Jurkat, Clone E6-1 (cell line): ENCODE measurements at places on chromosomes 11 and 22.

GRCh38 chr11:68146704-68147474 lies 25.7 kb upstream of the CHKA start:
- no peak for DNase-seq

DNA sequence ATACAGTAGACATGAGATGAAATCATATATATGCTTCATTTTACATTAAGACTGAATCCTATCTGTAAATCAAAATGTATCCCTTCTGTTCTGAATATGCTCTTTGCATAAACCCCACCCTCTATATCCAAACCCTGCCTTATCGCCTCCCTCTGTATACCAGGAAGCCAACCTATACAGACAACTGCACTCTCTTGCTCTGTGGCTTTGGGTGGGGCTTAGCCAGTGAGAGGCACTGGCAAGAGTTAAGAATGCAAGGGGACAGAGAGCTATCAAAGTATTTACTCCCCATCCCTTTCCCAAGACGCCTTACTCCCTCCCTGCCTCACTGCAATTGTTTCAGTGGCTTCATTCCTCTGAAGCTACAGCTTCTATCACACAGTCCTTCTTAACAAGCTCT lies 309.8 kb downstream of the TTC28 start:
- DNase-seq: peak; percentile 68

DNA sequence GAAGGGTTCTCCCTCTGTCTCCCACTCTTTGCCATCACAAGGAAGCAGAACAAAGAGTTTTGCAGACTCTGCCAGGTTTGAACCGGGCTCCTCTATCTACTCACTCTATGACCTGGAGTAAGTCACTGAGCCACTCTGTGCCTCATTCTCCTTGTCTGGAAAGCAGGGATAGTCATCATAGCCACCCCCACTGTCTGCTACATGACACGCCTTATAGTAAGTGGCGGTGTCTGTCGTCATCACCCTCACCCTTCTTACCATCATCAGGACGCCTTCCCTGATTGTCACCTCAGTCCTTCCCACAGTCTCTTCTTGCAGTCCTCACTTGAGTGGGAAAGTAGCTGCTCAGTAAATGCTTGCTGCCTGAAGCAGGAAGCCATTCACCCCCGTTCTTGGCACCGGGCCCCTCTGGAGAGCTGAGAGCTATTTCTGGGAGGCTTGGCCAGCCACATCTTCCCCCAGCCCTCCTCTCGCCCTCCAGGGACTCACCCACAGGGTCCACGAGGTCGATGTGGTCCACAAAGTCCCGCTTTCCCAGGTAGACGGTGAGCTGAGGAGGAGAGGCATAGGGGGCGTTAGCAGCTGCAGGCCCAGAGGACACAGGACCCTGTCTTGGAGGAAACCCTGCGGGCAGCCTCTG lies 46.4 kb downstream of the TPBGL start:
- no peak for DNase-seq

GRCh38 chr22:44623771-44624510 lies 78.1 kb upstream of the PRR5 start:
- DNase-seq: no peak

DNA sequence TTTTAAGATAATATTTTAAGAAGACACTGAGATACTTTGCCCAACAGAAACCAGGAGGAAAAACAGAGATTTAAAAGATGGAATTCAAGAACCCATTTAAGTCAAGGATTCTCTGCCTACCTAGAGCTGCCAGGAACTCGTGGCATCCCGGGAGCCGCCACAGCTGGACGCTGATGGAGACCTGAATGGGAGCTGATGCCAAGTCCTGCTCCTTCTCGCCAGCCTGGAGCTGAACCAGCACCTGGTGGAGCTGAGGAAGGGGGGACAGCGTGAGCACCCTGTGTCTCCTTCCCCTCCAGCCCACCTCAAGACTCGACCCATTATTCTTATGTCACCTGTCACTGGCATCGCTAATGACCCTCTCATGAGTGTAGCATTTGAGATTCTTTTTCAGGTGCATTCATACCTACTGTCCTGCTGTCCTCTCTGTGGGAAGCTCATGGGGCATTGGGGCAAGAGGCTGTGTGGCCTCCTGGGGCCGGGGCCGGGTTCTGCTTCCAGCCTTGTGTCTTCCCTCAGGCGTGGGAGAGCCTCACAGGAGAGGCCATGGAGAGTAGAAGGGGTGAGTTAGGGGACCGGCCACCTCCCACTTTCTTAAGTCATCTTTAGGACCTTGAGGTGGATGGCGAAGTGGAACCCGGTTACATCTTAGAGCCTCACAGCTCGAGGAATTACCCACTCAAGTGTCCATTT lies 70.8 kb upstream of the PITPNB start:
- no peak for DNase-seq

- DNase-seq: no peak
Observed at GRCh38 chr22:31637891-31638618, 24.0 kb downstream of the PISD start.

DNA sequence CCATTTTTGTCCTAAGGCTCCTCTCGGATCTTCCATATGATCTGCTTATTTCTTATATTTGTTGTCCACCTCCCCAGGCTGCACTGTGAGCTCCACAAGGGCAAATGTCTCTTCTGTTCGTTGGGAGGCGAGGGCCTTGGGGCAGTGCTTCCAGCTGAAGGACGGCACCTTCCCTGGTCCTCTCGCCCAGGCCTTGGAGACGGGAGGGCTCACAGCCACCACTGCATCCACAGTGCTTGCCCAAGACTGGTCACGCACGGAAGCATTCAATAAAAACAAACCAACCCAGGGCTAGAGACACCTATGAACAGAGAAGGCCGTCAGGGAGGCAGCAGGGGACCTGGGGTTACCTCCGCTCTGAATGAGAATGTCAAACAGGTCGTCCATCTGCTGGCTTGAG lies 46.2 kb downstream of the SGSM3 start:
- no peak for DNase-seq

DNA sequence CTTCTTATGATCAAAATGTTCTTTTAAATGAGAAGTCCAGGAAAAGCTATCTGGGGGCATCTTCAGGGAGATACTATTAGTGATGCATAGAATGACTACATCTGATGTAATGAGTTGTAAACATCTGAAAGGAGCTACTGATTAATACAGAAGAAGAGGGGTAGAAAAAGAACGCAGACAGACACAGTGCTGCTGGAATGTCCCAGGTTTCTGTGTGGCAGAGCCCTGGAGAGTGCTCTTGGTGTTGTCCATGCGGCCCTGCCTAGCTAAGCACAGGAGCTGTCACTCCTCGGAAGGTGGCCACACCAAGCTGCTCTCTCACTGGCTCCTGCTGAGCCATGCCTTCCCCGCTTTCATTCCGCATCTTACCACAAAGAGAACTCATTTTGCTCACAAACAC lies 768.8 kb downstream of the OPCML start:
- no peak for DNase-seq

GRCh38 chr11:4560467-4560866 lies 15.5 kb downstream of the OR52M1 start:
- no peak for DNase-seq

DNA sequence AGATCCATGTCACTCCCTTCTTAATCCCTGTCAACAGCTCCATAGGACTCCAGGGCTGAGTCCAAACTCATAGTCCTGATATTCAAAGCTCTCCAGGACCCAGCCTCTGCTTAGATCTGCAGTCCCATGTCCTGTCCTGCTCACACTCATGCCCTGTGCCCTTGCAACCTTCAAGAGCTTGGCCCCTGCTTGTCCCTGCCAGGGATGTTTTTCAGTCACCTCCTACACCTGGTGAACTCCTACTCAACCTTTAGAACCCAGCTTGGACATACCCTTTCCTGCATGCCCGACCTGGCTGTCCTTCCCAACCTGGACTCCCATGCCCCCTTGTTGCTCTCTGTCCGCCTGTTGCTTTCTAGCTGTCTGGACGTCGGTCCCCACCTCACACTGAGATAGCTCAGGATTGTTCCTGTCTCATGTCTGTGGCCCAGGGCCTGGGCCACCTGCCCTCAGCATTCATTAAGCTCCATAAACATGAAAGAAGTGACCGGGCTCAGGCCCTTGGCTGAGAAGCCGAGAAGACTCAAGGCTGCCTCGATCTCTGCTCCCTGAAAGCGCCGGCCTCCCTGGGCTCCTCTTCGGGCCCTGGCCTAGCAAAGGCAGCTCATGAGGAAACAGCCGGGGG lies 48.8 kb upstream of the RTL6 start:
- no peak for DNase-seq

GRCh38 chr11:6666302-6667183 lies 10.9 kb upstream of the DCHS1 start:
- DNase-seq: no peak

- DNase-seq: no peak
Observed at GRCh38 chr11:61917334-61918109, at the start of gene RAB3IL1. RAB3IL1 (minus strand) TSS chr11:61917566; CDS start chr11:61917367, 199 bp downstream.

DNA sequence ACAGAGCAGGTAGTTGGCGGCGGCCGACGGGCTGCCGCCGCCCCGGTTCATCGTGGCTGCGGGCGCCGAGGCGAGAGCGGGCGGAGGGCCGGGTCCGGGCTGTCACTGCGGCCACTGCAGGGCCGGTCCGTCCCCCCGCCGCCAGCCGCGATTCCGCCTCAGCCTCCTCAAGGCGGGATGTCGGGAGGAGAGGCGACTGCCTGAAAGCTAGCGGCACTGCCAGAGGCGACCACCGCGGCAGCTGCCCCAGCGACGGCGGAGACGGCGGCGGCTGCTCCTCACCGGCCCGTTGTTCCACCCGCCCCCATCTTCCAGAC lies 234 bp downstream of the SESN3 start:
- no peak for DNase-seq

- no peak for DNase-seq
Observed at GRCh38 chr22:22744412-22745224, 100.2 kb downstream of the GGTLC2 start.

DNA sequence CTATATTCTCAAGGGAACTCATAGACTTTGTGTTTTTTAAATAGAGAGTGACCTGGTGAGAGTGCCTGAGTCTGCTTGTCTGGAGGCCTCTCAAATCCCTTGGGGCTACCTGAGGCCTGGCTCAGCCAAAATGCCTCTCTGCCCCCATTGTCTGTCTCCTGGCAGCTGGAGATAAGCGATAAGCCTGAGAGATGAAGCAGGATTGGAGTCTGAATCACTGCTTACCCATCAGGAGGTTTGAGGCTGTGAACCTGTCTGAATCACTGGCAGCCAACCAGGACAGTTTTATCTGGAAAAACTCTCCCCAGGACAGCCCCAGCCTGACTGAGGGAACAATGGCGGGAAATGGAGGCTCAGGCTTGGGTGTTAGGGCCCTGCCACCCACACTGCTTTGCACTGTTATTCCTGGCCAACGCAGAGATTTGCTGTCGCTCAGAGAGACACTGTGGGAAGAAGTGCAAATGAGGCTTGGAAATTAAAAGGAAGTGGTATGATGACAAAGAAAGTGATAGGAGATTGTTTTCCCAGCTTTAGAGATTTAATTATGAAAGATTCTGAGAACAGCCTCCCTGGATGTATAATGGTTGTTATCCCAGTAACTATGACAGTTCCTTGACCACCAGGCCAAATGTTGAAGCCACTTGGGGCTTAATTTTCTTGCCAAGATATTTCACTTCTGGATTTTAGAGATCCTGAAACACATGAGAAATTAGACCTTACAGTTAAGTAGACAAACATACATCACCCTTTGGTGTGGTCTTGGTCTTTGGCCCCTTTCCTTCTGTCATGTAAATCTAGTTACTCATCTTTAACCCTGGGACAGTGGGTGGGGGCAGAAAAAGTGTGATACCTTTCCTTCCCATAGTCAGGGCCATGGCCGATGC lies 102.1 kb downstream of the RASSF10 start:
- DNase-seq: no peak

DNA sequence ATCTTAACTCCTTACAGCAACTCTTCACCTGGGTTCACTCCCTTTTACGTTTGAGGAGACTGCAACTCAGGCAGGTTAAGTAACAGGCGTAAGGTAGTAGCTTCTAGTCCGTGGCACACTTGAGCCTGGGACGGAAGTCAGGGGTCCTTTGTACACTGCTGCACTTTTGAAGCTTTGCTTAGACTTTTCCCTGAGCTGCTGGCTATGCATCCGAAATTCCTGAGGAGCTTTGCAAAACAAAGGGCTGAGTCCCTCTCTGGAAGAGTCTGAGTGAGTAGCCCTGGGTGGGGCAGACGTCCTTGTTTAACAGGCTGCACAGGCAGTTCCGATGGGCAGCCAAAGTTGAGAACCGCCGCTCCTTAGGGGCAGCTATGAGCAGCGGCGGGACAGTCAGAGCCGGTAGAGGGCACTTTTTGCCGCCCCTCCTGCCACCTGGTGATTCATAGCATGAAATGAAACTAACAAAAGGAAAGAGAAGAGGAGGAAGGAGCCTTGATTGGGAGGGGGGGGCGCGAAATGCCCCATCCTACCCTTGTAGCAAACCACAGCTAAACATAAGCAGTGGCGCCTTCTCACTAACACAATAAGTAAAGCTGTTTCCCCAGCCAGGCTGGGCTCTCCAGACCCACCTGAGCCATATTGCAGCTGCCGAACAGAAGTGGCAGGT lies 1.4 kb downstream of the TMEM109 start:
- DNase-seq: peak; percentile 58

DNA sequence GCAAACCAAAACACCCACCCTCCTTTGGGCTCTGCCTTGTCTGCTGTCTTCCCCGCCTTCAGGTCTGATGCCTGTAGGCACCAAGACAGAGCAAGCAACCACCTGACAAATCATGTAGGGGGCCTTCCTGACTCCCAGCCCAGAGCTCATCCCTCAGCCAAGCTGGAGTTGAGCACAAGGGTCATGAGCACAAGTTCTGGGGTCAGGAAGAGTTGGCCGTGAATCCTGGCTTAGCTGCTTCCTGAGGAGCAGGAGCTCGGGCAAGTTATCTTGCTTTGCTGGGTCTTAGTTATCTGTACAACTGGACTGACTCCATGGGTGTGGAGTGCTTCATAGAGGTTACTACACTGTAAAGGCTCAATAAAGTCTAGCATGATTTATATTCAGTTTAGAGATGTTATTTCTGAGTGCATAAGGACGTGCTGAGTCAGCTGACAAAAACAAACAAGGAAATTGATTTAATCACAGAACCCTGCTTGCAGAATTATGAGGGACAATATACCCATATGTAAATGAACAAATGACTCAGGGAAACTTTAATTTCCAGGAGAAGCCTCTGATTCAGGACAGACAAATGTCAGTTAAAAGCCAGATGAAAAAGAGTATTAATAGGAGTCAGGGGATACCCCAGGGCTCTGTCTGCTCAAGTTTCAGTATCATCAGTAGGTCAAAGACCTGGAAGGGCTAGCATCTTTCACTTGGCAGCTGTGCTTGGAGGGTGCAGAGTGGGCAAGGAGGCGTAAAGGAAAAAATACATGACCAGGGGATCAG lies 15.0 kb upstream of the APOA1 start:
- peak; percentile 49 for DNase-seq

- no peak for DNase-seq
Observed at GRCh38 chr11:101091781-101092180, 37.8 kb downstream of the PGR start.

DNA sequence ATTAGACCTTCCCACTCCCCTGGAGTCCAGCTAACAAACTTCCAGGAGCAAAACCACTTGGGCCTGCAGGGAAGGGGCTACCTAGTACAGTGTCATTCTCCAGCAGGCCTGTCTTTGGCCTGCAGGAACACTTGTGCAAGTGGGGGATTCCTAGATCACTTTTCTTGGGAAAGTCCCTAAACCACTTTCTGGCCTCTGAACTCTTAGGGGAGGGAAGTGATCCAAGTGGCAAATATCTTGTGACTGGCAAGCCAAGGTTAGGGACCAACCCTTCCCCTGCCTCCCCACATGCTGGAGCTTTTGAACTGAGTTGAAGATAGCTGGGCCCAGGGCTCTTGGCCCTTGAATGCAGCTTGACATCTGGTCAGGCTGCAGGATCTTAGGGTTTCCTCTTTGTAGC lies 17.2 kb downstream of the PPFIBP2 start:
- DNase-seq: no peak

GRCh38 chr11:19025481-19026406 lies 34.8 kb downstream of the MRGPRX2 start:
- no peak for DNase-seq
